Cortex of kidney (tissue), 1 donor: ENCODE measurements at places on chromosomes 3 and 15.

DNA sequence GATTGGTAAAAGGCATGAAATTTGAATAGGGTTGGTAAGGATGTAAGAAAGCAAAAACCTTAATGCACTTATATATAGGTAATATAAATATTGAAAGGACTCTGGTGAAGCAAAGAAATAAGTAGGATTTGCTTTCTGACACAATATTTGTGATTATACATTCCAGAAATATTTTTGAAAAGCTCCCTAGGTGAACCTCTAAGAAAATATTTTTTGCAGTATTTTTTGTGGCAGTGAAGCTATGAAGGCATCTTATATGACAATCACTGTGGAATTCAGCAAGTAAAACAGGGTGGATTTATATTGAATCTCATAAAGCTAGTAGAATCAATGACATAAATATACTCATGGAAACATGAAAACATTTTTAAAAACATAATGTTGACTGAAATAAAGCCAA is 119.6 kb upstream of the EPHA3 start:
- no peak for DNase-seq

DNA sequence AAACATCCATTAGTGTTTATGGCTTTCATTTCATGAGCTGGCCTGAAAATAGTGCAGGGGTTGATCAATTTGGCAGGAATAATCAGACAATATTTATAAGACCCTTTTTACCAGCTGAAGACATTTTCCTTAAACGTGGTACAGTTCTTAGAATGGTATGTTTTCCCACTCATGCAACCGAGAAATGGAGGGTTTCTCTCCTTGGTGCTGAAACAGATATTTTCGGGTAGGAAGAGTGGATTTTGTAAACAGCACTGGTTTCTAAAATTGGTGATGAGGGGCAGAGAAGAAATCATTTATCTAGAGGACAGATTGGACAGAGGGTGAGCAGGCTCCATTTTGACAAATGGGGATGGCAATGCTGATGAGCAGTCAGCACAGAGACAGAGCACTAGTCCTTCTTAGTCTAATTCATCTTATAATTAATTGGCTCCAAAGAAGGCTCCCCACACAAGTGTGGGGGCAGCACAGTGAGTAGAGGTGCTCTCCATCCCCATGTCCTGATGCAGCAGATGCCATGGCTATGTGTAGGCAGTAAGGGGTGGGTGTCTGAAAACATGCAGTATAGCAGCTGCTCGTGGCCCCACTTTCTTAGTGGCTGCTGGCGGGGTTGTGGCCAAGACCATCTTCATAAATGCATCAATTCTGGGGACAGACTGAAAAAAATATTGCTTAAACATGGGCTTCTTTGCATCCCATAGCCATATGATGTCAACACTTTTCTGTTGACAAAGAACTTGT is 18.1 kb upstream of the SLC7A14 start:
- no peak for DNase-seq

DNA sequence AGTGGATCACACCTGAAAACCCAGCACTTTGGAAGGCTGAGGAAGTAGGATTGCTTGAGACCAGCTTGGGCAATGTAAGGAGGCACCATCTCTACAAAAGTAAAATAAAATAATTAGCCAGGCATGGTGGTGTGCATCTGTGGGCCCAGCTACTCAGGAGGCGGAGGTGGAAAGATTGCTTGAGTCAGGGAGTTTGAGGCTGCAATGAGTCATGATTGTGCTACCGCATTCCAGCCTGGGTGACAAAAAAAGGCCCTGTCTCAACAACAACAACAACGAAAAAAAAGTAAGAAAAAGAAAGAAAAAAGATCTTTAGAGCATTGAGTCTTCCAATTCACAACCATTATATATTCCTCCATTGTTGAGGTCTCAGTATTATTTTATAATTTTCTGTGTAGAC is 192.4 kb upstream of the DPH6 start:
- no peak for DNase-seq

DNA sequence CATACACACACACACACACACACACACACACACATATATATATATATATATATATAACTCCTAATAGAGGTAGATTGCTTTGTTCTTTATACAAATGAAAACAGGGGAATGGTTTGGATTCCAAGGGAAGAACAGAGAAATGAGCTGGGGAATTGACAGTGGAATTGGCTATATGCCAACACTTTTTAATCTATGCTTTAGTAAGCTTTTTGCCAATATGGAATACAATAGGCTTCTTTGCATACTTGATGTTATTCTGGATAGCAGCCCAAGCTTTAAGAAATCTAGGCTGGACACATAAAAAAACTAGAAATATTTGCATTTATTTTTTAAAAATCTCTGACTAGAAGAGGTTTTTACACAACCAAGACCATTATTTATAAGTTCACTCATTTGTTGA is 334.2 kb upstream of the MDFIC2 start:
- no peak for DNase-seq

DNA sequence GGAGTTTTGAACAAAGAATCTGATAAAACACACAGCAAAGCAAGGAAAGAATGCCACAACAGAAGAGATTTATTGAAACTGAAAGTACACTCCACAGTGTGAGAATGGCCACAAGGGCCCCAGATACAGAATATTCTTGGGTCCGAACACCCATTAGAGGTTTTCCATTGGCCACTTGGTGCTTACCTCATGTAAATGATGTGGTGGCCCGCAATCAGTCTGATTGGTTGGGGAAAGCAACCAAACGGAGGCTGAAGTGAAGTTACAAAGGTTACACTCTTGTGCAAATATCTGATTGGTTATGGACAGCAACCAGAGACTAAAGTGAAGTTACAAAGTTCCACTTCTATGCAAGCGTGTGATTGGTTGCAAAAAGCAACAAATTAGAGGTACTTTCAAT is 20.4 kb downstream of the NSUN3 start:
- no peak for DNase-seq

DNA sequence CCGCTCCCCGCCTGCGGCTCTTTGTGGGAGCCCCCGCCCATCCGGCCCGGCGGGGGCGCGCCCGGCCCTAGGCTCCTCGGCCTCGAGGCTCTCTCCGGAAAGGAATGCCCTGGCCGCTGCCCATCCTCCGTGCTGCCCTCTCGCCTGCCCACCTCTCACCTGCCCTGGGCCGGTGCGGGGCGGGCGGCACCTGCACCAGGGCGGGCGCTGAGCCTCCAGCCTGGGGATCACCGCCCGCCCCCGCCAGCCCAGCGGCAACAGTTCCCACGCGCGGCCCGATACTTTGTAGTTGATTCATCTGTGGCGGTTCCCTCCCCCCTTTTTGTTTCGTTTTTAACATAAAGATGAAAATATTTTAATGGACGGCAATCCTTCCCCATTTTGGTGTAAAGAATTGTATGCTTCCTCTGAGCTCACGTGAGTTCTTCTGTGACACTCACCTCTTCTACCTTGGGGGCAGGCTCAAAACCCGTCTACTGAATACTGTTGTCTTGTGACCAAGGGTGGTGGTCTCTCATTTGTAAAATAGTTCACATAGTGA is 1.9 kb downstream of the KLF13 start:
- DNase-seq: no peak
